Fibroblast of the aortic adventitia (primary cell): ENCODE measurements at places on chromosomes 6 and 20.
A peak's percentile ranks its signal among the peaks of the same experiment; 100 is the strongest.

- DNase-seq: no peak
Observed at GRCh38 chr6:30100154-30100553, 12.7 kb downstream of the TRIM31 start.

- DNase-seq: no peak
Observed at GRCh38 chr6:166687070-166687878, 60.2 kb upstream of the RPS6KA2 start.

DNA sequence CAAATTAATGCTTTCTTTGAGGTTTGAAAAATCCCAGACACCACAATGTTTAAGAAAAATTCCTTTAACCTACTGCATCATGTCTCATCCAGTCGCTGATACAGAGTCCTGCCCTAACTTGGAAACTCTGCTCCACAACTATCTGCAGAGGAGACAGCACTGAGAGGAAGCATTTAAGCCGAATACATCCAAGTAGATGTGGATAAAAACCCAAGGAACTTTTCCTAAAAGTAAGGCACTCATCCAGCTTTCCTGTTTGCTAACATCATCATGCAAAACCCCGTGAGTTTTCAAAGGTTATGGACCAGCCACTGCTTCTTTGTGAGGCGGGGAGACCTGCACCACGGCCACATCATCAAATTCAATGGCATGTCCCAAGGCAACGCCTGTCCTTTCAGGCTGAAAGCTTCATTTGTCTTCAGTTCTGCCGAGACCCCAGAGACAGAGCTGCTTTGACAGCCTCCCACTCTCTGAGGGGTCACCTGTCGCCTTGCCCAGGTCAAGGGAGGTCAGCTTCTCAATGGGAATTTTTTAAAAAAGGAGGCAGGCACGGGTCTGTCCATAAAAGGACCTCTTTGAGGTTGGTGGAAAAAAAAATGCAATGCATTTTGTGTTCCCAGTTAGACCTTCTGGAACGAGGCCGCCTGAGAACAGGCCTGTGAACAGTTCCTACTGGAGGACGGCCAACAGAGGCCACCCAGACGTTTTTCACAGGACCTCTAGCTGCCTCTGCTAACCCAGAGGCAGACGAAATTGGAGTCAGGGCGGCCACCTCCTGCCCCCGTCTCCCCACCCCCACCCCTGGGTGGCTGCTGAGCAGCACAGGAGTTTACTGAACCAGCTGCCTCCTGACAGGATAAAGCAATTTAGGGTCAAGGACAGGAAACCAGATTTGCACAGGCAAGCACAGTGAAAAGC lies 142.5 kb upstream of the HDDC2 start:
- no peak for DNase-seq

DNA sequence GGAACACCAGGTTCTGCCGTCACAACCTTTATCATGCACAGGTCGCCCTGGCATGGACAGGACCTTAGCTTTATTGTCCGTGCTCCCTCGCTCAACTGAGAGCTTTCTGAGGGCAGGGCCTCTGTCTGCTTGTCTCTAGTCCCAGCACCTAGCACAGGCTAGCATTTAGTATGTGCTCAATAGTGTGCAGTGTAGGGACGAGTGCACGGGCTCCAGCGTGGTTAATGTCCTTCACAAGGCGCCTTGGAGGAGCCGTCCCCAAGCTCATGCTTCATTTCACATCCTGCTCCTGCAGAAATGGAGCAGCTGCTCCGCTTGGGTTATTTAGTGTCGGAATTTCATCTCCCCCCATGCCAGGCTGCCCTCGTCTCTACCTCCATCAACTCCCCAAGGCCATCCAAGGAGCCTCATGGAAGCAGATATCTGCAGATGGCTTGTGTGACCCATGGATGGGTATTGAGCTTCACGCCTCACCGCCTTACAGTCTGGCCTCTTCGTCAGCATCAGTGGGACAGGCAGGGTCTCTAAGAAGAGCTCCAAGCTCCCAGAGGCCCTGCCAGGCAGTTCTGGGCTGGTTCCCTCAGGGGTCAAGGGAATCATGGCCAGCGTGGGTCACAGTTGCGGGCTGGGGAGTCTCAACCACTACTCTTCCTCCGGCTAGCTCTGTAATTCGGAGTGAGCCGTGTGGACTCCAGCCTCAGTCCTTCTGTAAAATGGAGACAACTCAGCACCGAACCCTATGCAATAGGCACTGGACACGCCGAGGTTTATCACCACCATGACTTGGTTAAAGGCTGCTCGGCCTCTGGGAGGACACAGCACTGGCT lies 60.8 kb upstream of the APCDD1L start:
- no peak for DNase-seq

GRCh38 chr6:98044151-98044561 lies 761.1 kb upstream of the MMS22L start:
- DNase-seq: no peak

DNA sequence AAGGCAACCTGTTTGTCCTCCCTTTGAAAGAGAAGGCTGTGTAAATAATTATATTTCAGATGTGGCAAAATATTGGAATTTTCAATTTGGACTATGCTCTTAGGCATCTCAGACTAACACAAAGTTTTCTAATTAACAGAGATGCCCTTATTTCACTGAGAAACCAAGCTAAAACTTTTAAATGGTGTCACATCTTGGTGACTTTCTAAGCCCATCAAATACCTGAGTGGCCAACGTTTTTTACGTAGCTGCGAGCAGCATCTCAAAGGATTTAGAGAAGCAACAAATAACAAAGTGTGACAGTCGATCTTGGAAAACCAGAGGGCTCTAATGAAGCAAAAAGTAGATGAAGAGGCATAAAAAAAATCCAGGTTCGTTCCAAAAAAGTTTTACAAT lies 3.4 kb upstream of the HEY2 start:
- no peak for DNase-seq

DNA sequence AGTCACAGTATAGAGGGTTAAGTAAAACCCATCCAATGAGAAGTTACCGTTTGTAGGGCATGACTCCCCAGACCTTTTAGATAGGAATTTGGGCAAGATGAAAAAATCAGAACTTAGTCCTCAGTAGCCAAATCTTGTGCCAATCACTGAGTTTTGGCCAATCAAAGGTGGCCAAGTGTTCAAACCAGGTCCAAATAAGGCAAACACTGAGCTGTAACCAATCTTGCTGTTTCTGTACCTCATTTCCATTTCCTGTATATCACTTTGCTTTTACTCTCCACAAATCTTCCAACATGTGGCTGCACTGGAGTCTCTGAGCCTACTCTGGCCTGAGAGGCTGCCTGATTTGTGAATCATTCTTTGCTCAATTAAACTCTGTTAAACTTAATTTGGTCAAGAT lies 81.8 kb upstream of the GPR6 start:
- peak; percentile 24 for DNase-seq

DNA sequence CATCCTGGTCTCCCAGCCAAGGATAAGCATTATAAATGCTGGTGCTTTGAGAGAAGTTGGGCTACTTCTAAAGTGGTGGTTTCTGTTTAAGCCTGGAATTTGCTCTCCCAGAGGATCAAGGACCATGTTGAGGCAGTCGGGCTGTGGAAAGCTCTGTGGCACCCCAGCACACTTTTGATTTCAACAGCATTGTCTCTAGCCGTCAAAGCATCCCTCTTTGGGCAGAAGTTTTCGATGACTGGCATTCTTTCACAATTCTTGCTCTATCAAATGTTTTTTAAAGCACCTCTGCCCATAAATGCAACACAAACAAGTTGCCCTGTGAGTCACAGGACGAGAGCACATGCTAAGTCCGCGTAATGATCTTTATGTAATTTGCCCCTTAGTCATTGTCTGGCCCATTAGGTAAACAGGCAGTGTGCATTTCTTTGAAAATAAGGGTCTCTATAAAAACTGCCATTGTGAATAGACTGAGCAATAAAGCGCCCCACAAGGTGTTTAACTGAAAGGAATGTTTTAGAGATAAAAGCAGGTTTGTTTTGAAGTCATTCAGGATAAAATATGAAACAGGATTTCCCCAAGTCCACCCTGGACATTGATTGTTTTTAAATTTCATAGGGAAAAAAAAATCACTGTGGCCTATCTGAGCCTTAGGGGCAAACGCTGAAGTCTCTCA lies 44.7 kb upstream of the FOXQ1 start:
- no peak for DNase-seq

DNA sequence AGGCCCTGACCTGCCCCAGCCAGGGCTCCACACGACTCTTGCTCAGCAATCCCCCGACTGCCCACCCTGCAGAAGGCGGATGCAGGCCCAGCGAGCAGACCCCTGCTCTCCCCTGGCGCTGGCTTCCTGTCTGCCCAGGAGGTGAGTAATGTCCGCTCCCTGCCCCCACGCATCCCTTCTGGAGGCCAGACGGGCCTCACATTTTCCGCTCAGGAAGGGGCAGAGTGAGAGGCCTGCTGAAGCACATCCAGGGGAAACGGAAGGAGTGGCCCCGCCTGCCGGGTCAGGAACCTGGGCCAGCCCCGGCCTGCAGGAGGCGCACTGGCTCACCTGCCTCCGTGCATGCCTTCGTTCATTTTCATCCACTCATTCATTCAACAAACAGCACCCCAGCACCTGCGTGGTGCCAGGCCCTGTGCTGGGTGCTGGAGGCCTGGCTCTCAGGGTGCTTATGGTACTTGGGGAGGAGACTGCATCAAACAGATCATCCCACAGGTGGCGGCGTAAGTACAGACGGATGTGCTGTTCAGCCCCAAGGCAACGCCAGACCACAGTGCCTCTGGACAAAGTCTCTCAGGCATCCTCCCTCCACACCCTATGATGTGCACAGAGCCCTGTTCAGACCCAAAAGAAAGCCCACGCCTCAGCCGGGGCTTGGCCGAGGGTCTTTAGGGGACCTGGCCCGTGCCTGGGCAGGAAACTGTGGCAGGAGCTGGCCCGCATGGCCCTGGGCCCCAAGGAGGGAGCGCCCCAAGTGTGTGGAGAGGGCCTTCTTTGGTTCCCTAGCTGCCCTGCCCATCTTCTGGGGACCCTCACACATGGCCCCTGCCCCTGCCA lies 112.1 kb downstream of the ASXL1 start:
- DNase-seq: peak; percentile 50

- peak; percentile 12 for DNase-seq
Observed at GRCh38 chr20:32326504-32326845, 31.7 kb upstream of the ASXL1 start.

DNA sequence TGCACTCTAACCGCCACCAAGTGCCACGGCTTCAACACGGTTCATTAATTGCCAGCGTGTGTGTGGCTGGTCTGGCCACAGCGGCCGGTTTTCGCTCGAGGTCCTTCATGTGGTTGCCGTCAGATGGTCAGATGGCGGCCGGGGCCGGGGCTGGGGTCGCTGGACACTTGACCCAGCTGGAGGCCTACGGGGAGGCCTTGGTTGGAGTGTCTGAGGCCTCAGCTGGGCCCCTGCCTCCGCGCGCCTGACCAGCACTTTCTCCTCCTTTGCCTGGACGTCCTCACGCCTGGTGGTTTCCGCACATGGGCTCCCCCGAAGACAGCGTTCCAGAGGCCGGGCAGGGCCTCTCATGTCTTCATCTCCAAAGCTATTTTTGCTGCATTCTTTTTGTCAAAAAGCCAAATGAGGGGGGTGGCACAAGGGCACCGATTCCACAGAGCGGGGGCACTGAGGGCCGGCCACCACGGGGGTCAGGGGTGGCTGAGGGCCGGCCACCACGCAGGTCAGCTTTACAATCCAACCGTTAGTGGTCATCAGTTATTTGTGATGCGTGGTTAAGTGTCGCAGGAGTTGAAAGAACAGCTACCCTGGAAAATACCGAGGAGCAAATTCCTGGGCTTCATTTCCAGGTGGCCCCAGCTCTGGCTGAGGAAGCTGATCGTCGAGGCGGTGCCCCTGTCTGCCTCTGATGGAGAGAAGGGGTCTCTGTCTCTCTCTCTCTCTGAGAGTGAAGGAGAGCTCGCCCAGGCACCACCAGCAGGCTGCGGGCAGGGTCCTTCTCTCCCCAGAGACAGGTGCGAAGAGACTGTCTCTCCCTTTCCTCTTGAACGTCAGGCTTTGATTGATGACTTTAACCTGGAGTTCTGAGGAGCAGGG lies 50.5 kb upstream of the FRMD1 start:
- DNase-seq: no peak

GRCh38 chr6:69098910-69099309 lies 463.8 kb downstream of the ADGRB3 start:
- no peak for DNase-seq

DNA sequence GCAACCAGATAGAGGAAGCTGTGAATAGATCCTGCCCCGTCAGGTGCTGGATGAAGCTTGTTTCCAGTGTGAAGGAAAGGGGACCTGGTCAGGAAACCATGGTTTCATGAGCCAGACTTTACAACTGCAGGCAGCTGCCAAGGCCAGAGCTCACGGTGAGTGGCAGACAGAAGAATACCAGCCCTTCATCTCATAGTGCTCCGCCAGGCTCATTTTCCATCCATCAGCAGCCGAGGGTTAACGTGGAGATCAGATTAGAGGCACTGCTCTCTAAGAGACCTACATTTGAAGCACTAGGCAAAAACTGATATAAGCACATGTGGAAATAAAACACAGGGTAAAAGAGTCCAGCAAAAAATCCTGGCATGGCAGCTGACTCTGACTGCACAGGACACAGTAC lies 172.4 kb downstream of the CD24 start:
- DNase-seq: no peak

- DNase-seq: no peak
Observed at GRCh38 chr6:122365775-122366403, 33.6 kb upstream of the HSF2 start.

- no peak for DNase-seq
Observed at GRCh38 chr20:39038047-39038446, 75.9 kb downstream of the DHX35 start.

DNA sequence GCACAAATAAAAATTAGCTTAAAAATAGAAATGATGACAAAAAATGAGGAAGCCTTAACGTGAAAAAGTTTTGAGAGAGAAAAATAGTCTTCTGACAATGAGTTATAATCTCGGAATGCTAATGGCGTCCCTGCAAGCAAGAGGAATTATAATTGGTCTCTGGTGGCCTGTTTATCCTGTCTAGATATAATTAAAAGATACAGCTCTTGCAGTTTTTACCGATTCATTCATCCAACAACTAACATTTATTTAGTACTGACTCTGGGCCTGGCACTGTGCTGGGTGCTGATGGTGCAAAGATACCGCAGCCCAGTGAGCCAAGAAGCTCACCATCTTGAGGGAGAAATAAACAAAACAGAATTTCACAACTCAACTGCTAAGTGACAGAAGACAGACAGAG lies 31.6 kb upstream of the ANKRD60 start:
- DNase-seq: peak; percentile 7

DNA sequence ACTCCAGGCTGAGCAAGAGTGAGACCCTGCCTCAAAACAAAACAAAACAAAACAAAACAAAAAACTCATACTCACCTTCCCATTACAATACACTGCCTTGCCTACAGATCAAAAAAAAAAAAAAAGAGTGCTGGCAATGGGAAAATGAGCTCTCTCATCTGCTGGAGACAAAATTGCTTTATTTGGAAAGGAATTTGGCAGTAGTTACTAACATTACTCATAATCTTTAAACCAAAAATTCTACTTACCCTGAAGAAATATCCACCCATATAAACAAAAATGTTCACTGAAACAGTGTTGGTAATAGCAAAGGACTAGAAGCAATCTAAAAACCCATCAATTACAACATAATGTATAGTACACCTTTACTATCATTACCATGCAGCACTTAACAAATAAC lies 120.4 kb downstream of the RNGTT start:
- peak; percentile 88 for DNase-seq

- DNase-seq: no peak
Observed at GRCh38 chr6:108350528-108350927, 55.7 kb downstream of the AFG1L start.

GRCh38 chr20:48656661-48657211 lies 171.1 kb downstream of the PREX1 start:
- no peak for DNase-seq

GRCh38 chr6:158152659-158153058 lies 15.4 kb downstream of the SERAC1 start:
- DNase-seq: no peak

- DNase-seq: no peak
Observed at GRCh38 chr20:59911041-59911440, 22.4 kb downstream of the SYCP2 start.
